CD4-positive, alpha-beta T cell treated with Interleukin-1 beta for 1 hour (primary cell): ENCODE measurements at places on chromosomes 16 and 17.

GRCh38 chr17:45809499-45809898, 25.4 kb downstream of the CRHR1 start:
- DNase-seq = no peak

DNA sequence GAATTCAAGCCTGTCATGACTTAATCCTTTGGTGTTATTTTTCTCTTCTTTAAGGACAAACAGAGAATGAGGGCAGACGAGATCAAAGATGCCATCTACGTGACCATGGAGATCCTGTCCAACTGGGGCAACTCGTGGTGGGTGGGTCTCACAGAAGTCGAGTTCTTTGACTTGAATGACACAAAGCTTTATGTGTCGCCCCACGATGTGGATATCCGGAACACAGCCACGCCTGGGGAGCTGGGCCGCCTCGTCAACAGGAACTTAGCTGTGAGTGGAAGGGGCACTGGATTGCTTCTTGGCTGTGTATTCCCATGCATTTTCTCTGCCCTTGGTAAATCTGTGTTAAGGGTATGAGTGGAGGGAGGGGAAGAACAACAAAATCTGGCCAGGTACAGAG, 158.7 kb downstream of the KATNIP start:
- DNase-seq = no peak

DNA sequence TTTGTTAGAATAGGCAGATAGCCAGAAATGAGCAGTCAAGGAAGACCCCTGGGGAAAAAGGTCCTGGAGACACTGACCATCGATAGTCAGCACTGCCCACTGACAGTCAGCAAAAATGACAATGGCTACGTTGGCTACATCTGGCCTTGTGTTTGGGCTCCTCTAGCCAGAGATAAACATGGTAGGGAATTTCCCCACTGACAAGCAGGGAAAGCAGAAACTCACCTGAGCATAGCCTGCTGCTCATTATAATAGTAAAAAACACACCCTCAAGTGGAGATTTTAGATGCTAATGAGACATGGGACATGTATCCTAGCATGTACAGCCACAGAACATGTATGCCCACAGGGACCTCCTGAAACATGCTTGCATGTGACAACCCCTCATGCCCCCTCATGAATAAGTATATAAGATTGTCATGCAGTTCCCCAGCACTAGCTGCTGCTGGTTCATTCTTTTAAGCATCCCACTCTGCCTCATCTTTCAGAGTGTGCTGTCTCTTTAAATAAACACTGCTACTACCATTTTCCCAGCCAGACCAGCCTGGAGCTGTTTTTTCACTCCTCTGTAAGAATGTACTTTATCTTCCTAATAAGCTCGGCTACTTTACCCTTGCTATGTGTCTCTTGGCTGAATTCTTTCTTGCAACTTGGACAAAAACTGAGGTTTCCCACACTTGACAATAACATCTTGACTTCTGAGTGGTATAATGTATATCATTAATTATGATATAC, 550.1 kb upstream of the CDH8 start:
- no peak for DNase-seq

DNA sequence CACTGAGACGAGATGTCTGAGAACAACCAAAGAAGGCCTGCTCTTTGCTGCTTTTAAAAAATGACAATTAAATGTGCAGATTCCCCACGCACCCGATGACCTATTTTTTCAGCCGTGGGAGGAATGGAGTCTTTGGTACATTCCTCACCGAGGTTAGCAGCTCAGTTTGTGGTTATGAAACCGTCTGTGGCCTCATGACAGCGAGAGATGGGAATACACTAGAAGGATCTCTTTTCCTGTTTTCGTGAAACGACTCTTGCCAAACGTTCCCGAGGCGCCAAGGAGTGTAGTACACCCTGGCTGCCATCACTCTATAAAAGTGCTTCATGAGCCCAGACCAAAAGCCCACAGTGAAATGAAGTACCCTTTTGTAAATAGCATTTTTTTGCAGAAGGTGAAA, 87.8 kb downstream of the CRISPLD2 start:
- no peak for DNase-seq

GRCh38 chr16:2231016-2231931, 5.0 kb upstream of the DNASE1L2 start:
- no peak for DNase-seq

- no peak for DNase-seq
These were observed 412.2 kb upstream of the EEF2KMT start for GRCh38 chr16:5509794-5510193.

GRCh38 chr17:65294181-65294719, 157.1 kb downstream of the RGS9 start:
- peak; percentile 43 for DNase-seq

DNA sequence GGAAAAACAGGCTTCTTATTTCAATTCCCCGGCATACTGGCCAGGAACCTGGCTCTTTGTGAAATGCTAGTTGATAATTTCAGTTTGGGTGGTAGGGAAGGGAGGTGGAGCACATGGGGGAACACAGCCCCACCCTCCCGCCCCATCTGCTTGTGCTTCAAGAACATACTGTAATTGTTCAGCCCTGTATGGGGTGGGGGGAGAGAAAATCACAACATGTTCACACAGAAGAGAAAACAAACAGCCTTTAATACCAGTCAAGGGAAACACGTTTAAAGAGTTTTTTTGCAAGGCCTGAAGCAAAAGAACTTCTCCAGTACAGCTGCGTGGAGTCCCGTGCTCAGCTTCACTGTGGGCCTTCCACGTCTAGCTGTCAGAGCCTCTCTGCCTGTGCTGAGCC, 59.7 kb downstream of the SHISA6 start:
- DNase-seq = no peak

- DNase-seq = no peak
These were observed 49.0 kb downstream of the NT5M start for GRCh38 chr17:17351901-17352781.

DNA sequence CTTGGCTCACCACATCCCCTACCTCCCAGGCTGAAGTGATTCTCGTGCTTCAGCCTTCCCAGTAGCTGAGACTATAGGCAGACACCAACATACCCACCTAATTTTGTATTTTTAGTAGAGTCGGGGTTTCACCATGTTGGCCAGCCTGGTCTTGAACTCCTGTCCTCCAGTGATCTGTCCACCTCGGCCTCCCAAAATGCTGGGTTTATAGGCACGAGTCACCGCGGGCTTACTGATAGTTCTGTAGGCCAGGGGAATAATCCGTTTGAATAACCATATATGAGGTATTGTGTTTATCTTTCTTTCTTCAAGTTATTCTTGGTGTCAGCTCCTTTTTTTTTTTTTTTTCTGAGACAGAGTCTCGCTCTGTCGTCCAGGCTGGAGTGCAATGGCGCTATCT, 7.7 kb downstream of the FAM234A start:
- no peak for DNase-seq

DNA sequence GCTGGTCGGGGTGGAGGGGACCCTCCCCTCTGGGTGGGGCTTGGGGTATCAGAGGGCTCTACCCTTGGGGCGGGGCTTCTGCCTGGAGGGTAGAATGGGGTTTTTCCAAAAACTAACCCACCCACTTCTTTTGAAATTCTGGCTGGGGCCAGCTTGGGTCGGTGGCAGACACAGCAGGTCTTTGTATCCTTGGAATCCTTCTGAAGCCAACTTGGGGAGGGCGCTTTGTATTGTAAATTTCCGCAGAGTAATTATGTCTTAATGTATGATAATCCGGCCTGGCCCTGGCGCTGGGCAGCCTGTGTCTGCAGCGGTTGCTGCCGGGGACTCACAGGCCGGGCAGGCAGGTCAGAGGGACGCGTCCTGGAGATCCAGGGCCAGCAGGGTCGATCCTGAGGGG, 33.9 kb upstream of the GSE1 start:
- DNase-seq = no peak

- DNase-seq = peak; percentile 3
These were observed 580 bp downstream of the TANC2 start for GRCh38 chr17:62966426-62967204.

DNA sequence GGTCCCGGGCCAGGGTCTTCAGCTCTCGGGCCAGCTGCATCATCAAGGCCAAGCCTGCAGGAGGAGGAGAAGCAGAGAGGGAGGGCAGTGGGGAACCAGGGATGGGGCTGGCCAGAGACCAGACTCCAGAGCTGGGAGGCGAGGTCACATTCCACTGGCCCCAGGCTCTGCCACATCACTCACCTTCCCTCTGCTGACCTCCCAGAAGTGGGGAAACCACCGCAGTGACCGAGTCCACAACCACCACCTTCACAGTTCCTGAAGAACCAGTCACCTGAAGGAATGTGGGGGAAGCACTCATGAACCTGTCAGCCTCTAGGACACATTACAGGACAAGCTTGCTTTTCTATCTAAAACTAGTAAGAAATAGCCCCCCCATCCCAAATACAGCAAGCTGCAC, 16.4 kb downstream of the RAD51D start:
- DNase-seq = no peak

DNA sequence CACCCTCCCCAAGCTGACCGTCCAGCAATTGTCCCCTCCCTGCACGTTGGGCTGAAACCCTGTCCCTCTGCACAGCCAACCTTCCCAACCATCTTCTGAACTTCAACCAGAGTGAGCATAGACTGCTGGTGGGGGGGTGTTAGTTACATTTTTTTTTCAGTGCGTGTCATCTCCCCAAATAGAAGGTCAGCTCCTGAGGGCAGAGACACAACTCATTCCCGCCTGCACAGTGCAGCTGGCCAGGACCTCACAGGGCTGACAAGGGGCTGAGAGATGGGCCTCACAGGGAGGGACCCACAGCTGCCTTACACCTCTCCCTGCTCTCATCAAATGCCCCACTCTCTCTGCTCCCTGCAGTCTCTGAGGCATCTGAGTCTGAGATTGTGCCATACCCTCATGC, 8.4 kb downstream of the SRL start:
- no peak for DNase-seq

- DNase-seq = peak; percentile 62
These were observed 10.4 kb downstream of the PRR11 start for GRCh38 chr17:59165933-59166342.

- DNase-seq = no peak
These were observed 188.4 kb downstream of the AATF start for GRCh38 chr17:37137070-37137610.

DNA sequence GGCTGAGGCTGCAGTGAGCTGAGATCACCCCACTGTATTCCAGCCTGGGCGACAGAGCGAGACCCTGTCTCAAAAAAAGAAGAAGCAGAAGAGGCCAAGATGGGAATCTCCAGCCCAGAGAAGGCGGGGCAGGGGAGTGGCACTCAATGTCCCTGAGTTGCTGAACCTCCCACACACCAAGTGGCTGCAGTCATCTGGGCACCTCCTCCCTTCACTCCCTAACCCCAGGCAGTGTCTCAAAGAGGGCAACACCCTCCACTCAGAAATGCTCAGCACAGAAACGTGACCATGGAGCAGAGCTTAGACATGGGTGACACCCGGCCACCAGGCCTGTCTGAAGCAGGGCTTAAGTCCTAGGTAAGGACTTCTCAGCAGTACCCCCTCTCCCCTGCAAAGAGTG, 36.3 kb upstream of the BCAR1 start:
- DNase-seq = no peak

DNA sequence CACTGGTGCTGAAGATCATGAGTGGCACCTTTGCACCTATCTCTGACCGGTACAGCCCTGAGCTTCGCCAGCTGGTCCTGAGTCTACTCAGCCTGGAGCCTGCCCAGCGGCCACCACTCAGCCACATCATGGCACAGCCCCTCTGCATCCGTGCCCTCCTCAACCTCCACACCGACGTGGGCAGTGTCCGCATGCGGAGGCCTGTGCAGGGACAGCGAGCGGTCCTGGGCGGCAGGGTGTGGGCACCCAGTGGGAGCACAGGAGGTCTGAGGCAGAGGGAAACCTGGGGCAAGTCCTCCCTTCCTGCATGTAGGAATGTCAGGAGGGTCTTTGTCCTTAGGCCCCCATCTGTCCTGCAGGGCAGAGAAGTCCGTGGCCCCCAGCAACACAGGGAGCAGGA, 6.5 kb upstream of the TRAF4 start:
- no peak for DNase-seq

DNA sequence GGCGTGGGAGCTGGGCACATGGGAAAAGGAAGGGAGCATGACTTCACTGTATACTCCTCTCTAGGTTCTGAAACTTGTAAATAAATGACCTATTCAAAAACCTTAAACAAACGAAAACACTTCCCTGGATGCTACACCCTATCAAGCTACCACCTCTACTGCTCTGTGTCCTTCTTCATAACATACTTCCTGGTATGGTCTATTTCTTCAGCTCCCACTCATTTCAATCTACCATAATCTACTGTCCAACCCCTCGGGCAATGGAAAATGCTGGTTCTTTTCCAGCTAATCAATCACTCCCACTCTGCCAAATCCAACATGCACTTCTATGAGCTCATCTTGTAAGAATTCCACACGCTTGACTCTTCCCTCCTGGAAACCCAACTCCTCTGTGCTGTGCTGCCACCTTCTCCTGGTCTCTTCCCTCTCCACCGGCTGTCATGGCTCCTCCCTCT, 42.4 kb downstream of the AMFR start:
- DNase-seq = no peak

- no peak for DNase-seq
These were observed 306.2 kb downstream of the CEP112 start for GRCh38 chr17:65885541-65886312.

- DNase-seq = peak; percentile 79
These were observed 527 bp downstream of the TRAF4 start for GRCh38 chr17:28744104-28744971.

GRCh38 chr17:72191921-72192799, 71.3 kb downstream of the SOX9 start:
- no peak for DNase-seq

GRCh38 chr17:14197057-14197456, 39.6 kb downstream of the CDRT15 start:
- no peak for DNase-seq

GRCh38 chr16:24125214-24125613, 130.9 kb upstream of the CACNG3 start:
- no peak for DNase-seq

- DNase-seq = no peak
These were observed 519.1 kb downstream of the MAF start for GRCh38 chr16:79081297-79082066.

DNA sequence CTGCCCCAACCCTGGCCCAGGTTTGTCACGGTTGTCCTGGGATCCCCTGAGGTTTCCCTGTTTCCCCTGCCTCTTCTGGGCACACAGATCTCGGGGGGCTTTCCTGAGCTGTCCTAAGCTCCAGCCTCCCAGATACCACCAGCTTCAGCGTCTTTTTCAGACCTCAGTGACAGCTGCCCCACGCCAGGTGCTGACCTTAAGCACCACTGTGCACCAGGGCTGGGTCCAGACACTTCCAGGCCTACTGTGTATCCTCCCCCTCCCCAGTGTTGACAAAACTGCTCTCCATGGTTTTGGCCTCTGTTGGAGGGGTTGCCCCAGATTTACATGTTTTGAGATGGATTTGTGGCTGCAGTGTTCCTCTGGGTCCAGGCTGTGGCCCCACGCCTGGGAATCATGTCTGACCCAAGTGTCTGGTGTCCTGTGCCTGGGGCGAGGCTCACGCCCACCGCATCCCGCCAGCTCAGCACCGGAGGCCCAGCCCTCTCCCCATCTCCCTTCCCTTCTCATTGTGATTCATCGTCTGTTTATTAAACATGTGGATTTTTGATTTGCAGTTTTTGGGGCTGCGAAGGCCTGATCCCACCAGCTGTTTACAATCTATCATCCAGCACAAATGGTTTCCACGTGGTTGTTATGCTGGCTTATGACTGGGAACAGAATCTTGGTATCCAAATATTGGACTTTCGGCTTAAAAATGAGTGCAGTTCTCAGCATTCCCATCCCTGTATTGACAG, 82.1 kb downstream of the METRNL start:
- DNase-seq = no peak
